ENCODE measurements at places on chromosomes 4 and X.

GRCh38 chrX:13570261-13570605 is 832 bp downstream of the EGFL6 start:
- H3K27me3 ChIP-seq = peaks cover 22% of the 10 kb centered on the region
- H3K36me3 ChIP-seq = no peaks in the 10 kb centered on the region
- H3K4me3 ChIP-seq = peak overlapping the region; percentile 30
- DNase-seq = no peak
- H3K27ac ChIP-seq = no peak overlapping the region
- peaks cover 8% of the 10 kb centered on the region for H3K4me1 ChIP-seq

DNA sequence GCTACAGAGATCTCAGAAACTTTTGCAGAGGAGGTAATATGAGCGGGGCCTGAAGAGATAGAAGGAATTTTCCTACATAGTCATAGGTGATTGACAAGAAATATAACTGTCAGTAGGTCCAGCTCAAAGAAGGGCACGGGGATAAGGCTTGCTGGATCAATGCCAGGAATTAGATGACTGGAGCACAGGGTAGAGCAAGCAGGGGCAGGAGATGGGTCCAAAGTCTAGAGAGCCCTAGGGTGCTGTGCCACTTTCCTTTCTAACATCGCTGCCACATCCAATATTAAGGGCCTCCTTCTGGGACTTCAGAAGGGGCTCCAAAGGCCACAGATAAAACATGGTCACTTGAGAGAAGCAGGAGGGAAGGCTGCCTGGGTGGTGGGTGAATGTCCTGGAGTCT is 402.2 kb downstream of the MID1IP1 start:
- no peak for DNase-seq
- no peaks in the 10 kb centered on the region for H3K4me1 ChIP-seq
- no peaks in the 10 kb centered on the region for H3K36me3 ChIP-seq
- H3K27me3 ChIP-seq = no peaks in the 10 kb centered on the region
- no peak overlapping the region for H3K4me3 ChIP-seq
- H3K27ac ChIP-seq = no peak overlapping the region

- H3K4me1 ChIP-seq = no peaks in the 10 kb centered on the region
- no peak for DNase-seq
- no peaks in the 10 kb centered on the region for H3K36me3 ChIP-seq
- no peak overlapping the region for H3K27ac ChIP-seq
These were observed 200.4 kb upstream of the LEF1 start for GRCh38 chr4:108369035-108369655.

GRCh38 chr4:1763070-1763549 is 30.0 kb upstream of the FGFR3 start:
- peaks cover 12% of the 10 kb centered on the region for H3K27me3 ChIP-seq
- no peak overlapping the region for H3K27ac ChIP-seq
- no peak for DNase-seq
- H3K4me1 ChIP-seq = peaks cover 59% of the 10 kb centered on the region

DNA sequence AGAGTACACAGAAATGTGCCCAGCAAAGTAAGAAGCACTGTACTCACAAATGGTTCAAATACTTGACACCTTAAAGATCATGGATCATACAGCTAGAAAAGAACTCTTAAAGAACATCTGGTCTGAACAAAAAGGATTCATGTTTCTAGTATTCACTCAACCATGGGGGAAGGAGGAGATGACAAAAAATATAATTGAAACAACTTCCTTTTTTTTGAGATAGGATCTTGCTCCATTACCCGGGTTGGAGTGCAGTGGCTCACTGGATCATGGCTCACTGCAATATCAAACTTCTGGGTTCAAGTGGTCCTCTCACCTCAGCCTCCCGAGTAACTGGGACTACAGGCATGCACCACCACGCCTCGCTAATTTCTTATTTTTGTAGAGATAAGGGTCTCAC is 6.0 kb downstream of the DHX15 start:
- peaks cover 52% of the 10 kb centered on the region for H3K4me1 ChIP-seq
- H3K27ac ChIP-seq = no peak overlapping the region
- H3K27me3 ChIP-seq = no peaks in the 10 kb centered on the region
- no peak for DNase-seq
- H3K36me3 ChIP-seq = peaks cover 23% of the 10 kb centered on the region
- no peak overlapping the region for H3K4me3 ChIP-seq

DNA sequence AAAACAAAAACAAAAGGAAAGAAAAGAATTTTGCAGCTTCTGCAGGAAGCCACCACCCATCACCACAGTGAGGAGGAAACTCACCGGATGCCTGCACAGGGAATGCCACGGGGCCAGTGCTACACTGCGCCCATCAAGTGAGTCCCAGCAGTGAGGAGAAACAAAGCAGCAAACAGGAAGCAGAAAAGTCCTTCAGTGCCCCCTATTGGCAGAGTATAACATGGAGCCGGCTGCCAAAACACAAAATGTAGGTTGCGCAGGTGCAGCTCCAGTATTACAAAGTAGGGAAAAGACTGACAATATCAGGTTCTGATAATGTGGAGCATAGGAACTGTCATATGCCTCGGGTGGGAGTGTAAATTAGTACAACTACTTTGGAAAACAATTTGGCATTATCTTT is 23.3 kb upstream of the SCML2 start:
- H3K4me1 ChIP-seq = no peaks in the 10 kb centered on the region
- H3K36me3 ChIP-seq = no peaks in the 10 kb centered on the region
- H3K27me3 ChIP-seq = no peaks in the 10 kb centered on the region
- no peak for DNase-seq

- no peaks in the 10 kb centered on the region for H3K4me1 ChIP-seq
- DNase-seq = no peak
- H3K27me3 ChIP-seq = no peaks in the 10 kb centered on the region
- H3K4me3 ChIP-seq = no peak overlapping the region
These were observed 605.7 kb upstream of the PABPC4L start for GRCh38 chr4:134807231-134807745.

- DNase-seq = no peak
- H3K27me3 ChIP-seq = no peaks in the 10 kb centered on the region
- no peaks in the 10 kb centered on the region for H3K4me1 ChIP-seq
- no peaks in the 10 kb centered on the region for H3K36me3 ChIP-seq
These were observed 209.9 kb downstream of the PARM1 start for GRCh38 chr4:75142850-75143249.

DNA sequence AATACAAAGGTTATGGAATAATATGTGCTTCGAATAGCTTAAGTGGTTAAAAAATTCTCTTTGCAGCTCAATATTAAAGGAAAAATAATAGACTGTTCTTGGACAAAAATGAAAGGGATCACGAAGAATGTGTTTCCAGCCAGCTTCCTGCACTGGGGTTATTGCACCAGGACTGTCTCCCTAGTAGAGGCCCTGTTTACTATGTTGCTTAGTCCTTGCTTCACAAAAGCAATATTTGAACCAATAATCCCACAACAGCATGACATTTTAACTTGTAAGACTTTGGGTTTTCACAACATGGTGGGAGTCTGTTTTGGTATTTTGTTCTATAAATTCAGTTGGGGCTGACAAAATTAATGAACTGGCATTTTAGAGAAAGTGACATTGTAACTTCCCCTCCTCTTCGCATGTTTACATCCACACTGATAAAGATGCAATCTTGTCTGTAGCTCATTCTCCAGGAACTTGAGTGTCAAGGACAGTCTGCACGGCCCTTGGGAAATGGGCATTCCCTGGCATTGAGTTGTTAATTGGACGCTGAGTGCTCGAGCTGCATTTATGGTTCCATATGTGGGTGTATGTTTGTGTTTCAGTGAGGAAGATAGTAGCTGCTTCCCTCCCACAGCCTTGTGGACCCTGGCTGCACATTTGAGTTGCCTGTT is 39.0 kb downstream of the SHROOM2 start:
- H3K36me3 ChIP-seq = no peaks in the 10 kb centered on the region
- no peak overlapping the region for H3K4me3 ChIP-seq
- no peaks in the 10 kb centered on the region for H3K4me1 ChIP-seq
- H3K27me3 ChIP-seq = no peaks in the 10 kb centered on the region
- DNase-seq = no peak

DNA sequence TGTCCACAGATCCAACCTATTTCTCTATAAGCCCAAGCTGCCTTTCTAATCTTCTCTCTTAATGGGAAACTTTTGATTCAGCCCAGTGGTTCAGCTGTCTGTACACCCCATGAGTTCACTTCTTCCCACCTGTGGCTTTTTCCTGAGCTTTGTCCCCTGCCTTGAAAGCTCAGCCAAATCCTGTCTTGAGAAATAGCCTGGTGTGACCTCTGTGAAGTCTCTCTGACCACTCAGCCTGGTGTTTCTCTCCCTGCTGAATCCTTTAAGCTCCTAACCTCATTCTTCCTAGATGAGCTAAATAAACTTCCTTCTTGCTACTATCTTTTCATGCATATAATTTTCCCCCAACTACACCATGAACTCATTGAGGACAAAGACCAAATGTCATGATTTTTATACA is 15.2 kb upstream of the HERC5 start:
- H3K4me1 ChIP-seq = no peaks in the 10 kb centered on the region
- peaks cover 2% of the 10 kb centered on the region for H3K36me3 ChIP-seq
- H3K27me3 ChIP-seq = no peaks in the 10 kb centered on the region
- no peak for DNase-seq

DNA sequence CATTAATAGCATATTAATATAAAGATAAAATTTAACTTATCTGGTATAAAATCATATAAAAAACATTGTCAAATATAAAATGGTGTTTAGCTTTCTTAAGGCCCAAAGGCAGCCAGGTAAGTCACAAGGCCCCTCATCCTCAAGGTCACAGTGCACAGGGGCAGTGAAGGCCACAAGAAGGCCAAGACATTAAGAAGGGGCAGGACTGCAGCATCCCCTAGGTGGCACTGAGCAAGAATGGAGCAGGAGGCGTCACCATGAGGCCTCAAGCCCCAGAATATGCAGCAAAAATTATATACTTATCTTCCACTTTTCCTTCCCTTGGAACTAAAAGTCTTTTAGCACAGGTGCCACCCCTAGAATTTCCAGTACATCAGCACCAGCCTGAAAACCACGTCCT is 49.5 kb upstream of the MAGEA8 start:
- no peaks in the 10 kb centered on the region for H3K27me3 ChIP-seq
- H3K36me3 ChIP-seq = no peaks in the 10 kb centered on the region
- no peak for DNase-seq

GRCh38 chrX:139120760-139121159 is 409.2 kb upstream of the FGF13 start:
- no peak overlapping the region for H3K4me3 ChIP-seq
- no peak for DNase-seq
- H3K27me3 ChIP-seq = no peaks in the 10 kb centered on the region
- H3K27ac ChIP-seq = no peak overlapping the region

- no peak overlapping the region for H3K4me3 ChIP-seq
- peaks cover 9% of the 10 kb centered on the region for H3K4me1 ChIP-seq
- DNase-seq = no peak
These were observed 28.3 kb upstream of the YTHDC1 start for GRCh38 chr4:68378226-68378625.

DNA sequence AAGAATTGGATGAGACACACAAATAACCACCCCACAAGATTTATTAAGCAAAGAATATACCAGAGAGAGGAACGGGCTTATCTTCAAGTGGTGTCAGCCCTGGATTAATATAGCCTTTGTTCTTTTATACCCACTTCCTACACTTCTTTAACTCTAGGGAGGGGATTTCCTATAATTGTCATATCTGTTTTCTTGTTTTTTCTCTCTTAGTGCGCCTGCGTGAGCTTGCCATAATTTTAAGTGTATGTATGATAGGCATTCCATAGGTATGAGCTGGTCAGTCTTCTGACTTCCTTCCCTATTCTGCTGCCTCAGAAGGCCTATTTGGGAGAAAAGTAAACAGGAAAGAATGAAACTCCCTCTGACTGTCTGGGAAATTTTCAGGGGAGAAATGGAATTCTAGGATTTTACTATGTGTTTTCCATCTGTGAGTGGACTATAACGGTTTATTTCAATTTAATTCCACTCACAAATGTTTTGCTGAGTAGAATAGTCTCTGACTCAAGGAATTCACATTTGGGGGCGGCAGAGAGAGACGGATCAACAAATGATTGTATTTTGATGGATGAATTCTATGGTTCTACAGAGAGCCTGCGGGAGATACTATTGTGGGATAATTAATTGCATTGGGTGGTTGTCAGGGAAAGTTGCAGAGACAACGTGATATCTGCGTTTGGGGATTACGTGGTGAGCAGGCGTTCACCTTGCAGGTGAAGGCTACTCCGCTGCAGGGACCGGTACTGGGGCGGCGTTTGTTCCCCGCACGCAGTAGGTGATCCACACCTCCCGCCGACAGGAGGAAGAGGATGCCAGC is 626 bp upstream of the CEP135 start:
- no peak for DNase-seq
- peak overlapping the region; percentile 70 for H3K4me3 ChIP-seq
- no peaks in the 10 kb centered on the region for H3K27me3 ChIP-seq

DNA sequence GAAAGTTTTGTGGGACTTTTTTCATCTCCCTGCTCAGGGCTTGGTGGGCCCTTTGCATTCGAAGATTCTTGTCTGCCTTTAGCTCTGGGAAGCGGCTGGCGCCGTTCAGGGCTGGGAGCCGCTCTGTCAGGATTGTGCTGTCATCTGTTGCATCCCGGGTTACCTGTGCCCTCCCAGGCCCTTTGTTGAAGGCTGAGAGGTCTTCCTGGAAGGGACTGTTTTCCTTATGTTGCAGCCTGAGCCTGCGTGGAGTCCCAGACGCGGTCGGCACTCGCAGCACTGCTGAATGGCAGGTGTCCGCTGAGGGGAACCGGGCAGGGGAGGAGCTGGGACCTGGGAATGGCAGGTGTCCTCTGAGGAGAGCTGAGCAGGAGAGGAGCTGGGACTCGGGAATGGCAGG is 15.9 kb downstream of the RGS12 start:
- DNase-seq = no peak
- no peak overlapping the region for H3K4me3 ChIP-seq

DNA sequence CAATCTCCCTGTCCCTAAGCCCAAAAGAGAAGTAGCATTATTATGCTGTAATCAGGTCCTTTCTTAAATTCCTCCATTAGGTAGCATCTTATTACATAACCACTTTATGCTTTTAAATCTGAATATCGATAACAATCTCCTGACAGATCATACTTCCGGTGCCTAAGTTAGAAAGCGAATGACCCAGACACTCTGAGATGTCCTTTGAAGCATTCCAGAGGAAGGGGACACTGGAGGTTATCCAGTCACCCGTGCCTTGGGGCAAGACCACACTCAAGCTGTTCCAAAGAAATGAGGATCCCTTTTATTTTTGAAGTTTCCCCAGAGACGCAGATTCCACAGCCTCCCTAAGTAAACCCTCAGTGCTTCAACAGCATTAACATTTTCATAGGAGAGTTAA is 125.7 kb downstream of the PALLD start:
- DNase-seq = no peak
- H3K27ac ChIP-seq = no peak overlapping the region
- H3K27me3 ChIP-seq = no peaks in the 10 kb centered on the region
- no peak overlapping the region for H3K4me3 ChIP-seq

DNA sequence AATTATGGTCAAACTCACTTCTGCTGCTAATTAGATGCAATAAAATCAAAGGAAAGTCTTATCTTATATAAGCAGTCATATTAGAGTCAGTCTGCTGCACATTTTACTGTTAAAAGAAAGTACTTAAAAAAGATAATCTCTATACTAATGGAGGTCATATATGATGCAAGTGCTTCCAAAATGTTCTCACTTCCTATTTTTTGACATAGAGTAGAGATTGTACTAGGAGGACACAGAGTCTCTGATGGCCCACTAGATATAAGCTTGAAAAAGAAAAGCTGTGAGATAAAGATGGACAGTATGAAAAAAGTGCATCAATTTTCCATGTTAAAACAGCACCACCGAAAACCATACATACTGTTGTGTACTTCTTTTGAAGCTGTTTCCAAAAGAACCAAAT is 196.9 kb downstream of the KLHL13 start:
- no peak overlapping the region for H3K27ac ChIP-seq
- no peak overlapping the region for H3K4me3 ChIP-seq
- no peak for DNase-seq
- no peaks in the 10 kb centered on the region for H3K4me1 ChIP-seq
